Esophagus squamous epithelium (tissue), 5 donors: ENCODE measurements at places on chromosomes 5 and 9.

DNA sequence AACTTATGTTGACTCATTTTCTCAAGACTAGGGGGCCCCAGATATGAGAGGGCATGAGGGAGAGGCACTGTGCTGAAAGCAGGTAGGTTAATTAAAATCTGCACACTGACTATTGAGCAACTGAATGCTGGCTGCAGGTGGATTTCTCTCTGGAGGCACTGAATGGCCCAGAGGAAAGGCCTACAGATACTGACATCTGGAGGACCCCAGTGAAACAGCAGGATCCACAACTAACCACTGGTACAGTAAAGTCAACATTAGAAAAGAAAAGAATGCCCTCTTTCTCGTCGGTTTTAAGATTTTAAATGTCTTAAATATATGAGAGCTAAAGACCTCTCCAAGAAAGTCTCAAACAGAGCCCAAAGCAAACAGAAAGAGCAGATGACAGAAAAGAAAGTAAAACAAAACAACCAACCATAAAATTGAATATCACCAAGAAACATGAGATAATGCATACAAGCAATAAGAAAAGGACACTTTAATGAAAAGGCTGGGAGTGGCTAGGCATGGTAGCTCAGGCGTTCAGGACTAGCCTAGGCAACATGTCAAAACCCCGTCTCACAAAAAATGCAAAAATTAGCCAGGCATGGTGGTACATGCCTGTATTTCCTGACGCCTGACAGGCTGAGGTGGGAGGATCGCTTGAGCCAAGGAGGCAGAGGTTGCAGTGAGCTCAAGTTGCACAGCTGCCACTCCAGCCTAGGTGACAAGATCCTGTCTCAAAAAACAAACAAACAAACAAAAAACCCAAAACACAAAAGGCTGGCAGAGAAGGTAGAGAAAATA is 43.3 kb downstream of the PUM3 start:
- no peak for DNase-seq

DNA sequence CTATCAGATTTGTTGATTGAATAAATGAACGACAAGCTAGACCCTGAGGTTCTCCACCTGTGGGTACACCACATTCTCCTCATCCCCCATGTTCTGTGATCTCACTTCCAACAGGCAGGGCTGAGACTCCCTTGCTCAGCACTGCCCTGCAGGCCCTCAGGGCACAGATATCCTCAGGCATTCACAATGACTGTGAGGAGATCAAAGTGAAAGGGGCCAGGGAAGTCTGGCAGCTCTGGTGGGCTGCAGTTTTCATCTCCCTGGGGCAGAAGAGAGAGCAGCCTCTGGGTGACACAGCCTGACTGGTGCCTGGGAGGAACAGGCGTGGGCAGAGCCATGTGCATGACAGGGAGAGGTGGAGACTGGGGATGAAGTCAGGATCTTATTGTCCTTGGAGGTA is 142.4 kb upstream of the C9orf72 start:
- no peak for DNase-seq

- DNase-seq = no peak
Observed at GRCh38 chr5:134592141-134592746, 40.4 kb downstream of the SAR1B start.

- DNase-seq = no peak
Observed at GRCh38 chr5:1108023-1108864, 3.6 kb downstream of the SLC12A7 start.

DNA sequence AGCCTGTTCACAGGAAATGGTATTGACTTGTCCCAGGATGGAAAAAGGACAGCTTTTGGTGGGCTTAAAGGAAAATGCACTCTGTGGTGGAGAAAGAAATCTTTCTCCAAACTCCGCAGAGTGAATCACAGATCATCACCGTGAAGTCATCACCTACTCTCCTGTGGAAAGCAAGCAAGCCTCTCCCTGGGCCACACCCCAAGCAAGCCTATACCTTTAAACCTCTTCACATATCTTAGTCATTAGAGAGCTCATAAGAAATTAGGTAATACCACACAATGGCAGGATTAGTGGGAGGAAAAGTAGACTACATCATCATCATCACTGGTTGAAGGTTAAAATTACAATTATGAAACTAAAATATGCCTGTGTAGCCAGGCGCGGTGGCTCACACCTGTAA is 23.2 kb downstream of the TLE1 start:
- DNase-seq = no peak
